Kidney glomerular epithelial cell (primary cell): ENCODE measurements at places on chromosomes 12 and 14.

DNA sequence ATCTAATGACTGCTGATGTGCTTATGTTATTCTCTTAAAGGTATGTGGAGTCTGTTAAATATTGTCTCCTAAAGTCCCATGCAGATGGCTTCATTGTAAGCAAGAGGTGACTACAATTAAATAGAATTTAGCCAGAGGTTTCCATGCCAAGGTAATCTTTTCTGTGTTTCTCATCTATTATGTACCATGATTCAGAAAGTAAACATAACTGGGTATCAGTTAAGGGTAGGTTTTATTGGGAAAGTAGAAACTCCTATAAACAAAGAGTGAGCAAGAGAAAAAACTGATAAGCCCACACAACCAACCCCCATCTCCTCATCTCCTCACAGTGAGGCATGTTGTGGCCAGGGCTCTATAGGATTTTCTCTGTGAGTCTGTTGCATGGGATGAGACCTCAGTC is 611.7 kb downstream of the SNAPC1 start:
- DNase-seq: no peak

GRCh38 chr14:28482251-28483040 is 284.1 kb upstream of the FOXG1 start:
- no peak for DNase-seq

- DNase-seq: no peak
Measured at GRCh38 chr12:12046401-12046800, 24.3 kb upstream of the BCL2L14 start.

DNA sequence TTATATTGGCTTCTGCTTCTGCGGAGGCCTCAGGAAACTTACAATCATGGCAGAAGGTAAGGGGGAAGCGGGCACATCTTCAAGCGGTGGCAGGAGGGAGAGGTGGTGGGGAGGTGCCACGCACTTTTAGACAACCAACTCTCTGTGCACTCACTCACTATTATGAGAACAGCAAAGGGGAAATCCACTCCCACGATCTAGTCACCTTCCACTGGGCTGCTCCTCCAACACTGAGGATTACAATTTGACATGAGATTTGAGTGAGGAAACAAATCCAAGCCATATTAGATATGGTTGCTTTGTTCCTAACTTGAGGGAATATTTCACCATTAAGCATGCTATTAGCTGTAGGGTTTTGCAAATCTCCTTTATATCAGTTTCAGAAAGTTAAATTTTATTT is 80.3 kb downstream of the UNC79 start:
- DNase-seq: no peak

- DNase-seq: no peak
Measured at GRCh38 chr12:57240926-57241401, 10.0 kb downstream of the STAC3 start.
